Mucosa of descending colon (tissue), 3 donors: ENCODE measurements at places on chromosomes 4 and X. TPM values are rescaled to one million over a fixed set of nuclear protein-coding genes. Genes with fewer than 3 reads are reported as not detected.

- no peak for DNase-seq
Observed at GRCh38 chr4:109996526-109996925, 83.8 kb downstream of the EGF start.

DNA sequence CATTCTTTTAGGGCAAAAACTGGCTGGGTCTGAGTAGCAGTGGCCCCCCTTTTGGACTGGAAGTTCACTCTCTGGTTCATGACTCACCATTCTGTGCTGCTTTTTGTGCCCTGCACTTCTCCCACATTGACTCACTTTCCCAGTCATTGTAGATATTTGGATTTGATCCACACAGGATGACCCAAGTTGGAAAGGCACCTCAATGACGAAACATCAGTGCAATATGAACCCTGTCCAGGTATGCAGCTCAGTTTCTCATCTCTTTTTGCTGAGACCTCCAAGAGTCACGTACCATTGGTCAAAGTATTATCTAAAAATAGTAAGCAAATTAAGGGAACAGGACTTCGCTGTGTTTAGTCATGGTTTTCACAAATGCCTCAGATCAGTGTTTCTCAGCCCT lies 92.7 kb downstream of the CBLL2 start:
- no peak for DNase-seq

DNA sequence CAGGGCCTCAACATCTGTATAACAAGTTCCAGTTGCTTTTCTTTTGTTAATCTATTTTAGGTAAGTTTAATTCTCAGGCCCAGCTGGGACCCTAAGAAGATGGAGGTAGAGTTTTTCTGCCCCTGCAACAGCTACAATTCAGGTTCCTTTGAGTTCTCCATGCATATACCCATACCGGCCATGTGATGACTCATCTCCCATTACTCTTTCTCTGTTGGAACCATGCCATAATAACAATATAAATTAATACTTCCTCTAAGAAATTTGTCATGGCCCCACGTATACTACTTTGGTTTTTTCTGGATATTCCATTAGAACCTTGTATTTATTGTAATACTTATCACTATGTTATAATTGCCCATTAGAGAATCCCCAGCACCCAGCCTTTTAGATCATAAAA lies 1.3 kb upstream of the INTU start:
- DNase-seq = no peak

The PAGE1 gene
- total RNA-seq = not detected

DNA sequence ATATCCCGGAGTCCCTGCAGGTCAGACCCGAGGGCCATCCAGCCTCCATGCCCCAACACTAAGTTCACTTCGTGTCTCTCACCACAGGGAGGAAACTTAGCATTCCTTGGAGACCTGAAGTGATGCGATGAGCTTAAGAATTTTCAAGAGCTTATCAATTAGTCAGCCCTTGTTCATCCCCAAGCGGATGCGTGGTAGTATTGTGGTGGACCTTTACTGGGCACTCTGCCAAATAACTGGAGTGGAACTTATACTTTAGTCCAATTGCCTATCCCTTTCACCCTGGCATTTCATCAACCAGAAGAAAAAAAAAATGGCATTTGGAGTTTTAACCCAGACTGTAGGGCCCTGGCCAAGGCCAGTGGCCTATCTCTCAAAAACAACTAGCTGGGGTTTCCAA lies 137.1 kb downstream of the RELL1 start:
- no peak for DNase-seq

DNA sequence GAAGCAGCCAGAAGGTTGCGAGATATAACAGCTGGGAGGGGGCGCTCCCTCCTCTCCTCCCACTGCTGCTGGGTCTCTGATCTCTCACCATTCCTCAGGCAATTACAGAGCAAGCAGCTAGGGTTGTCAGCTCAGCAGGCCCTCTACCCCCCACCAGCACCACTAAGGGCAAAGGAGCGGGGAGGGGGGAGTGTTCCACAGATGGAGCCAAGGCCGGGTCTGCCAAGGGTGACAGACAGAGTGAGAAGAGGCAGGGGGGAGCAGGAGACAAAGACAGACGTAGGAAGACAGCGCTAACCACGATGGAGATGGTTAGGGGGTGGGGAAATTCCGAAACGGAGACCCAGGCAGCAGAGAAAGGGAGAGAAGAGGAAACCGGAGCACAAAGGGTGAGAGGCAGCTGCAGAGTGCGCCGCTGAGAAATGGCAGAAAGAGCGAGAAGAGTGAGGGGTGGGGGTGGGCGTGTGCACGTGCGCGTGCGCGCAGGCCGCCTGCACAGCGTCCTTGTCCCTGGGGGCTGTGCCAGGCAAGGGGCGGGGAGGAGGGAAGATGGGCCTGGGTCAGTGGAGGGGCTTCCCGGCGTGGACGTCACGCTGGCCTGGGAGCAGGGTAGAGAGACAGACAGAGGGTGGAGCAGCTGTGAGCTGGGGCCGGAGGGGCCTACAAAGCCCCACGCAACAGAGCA lies 6.9 kb downstream of the L1CAM start:
- no peak for DNase-seq

GRCh38 chrX:52977953-52978352 lies 19.6 kb upstream of the FAM156A start:
- no peak for DNase-seq

GRCh38 chr4:53465281-53465680 lies 87.8 kb downstream of the FIP1L1 start:
- DNase-seq = no peak

DNA sequence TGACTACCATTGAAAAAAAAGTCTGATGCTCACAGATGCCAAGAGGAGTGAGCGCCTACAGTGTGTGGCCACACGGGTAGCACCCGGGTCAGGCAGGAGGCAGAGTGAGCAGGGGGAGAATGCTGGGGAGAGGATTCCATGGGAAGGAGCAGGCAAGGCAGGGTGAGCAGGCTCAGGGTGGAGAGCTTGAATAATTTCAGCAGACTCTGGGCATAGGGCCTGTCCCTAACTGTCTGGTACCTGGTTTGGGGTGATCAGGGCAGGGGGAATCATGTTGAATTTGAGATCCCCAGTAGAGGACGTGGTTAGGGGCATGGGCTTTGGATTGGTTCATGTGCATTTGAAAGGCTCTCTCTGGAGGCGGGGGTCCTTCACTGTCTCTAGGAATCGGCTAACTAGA lies 51.2 kb upstream of the TLR3 start:
- DNase-seq = no peak

DNA sequence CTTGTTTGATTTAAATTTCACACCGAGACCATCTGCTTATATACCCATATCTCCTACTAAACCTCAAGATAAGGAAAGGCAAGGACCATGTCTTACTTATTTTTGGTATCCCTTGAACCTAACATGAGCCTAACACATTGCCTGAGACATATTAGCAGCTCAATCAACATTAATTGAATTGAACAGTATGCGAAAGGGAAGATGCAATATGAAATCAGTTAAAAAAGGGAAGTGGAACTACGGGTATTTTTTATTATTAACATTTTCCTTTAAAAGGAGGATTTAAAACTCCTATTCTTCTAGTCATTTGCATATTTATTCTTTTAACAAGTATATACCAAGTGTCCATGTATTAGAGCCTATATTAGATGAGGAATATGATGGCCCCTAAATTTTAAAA lies 197.0 kb downstream of the CAMK2D start:
- DNase-seq = no peak
